ENCODE measurements at places on chromosomes 6 and 20.

DNA sequence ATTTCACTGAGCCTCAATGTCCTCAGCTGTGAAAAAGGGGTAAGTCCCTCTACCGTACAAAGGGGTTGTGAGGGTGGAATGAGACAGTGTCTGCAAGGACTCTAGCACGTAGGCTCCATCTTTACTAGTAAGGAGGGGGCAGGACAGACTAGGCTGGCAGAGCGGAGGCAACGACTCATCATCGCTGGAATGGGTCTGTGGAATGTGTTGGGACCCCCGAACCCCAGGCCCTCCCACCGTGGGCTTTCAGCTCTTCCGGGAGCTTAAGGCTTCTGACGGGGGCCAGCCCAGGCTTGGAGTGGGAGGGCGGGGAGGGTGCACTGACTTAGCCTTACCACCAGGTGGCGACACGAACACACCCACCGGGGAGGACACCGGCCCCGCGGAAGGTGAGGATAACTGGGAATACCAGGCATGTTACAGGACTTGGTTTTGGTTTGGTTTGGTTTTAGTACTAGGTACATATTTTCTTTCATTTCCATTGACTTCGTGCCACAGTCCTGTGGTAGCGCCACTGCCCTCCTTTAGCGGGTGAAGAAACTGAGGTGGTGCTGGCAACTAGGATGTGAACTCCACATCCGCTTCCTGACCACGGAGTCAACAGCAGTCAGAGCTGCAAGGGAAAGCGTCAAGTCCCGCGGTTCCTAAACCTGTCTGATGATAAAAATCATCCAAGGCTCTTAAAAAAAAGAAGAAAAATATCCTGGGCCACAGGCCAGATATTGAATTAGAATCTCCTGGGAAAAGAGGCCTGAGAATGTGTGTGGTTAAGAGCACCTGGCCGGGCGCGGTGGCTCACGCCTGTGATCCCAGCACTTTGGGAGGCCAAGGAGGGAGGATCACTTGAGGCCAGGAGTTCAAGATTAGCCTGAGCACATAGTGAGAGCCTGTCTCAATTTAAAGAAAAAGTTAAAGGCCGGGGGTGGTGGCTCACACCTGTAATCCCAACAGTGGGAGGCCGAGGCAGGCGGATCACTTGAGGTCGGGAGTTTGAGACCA, 10.3 kb upstream of the TULP1 start:
- peak; percentile 79 for DNase-seq

- no peak for DNase-seq
Measured at GRCh38 chr6:90290811-90291420, 5.7 kb downstream of the BACH2 start.

DNA sequence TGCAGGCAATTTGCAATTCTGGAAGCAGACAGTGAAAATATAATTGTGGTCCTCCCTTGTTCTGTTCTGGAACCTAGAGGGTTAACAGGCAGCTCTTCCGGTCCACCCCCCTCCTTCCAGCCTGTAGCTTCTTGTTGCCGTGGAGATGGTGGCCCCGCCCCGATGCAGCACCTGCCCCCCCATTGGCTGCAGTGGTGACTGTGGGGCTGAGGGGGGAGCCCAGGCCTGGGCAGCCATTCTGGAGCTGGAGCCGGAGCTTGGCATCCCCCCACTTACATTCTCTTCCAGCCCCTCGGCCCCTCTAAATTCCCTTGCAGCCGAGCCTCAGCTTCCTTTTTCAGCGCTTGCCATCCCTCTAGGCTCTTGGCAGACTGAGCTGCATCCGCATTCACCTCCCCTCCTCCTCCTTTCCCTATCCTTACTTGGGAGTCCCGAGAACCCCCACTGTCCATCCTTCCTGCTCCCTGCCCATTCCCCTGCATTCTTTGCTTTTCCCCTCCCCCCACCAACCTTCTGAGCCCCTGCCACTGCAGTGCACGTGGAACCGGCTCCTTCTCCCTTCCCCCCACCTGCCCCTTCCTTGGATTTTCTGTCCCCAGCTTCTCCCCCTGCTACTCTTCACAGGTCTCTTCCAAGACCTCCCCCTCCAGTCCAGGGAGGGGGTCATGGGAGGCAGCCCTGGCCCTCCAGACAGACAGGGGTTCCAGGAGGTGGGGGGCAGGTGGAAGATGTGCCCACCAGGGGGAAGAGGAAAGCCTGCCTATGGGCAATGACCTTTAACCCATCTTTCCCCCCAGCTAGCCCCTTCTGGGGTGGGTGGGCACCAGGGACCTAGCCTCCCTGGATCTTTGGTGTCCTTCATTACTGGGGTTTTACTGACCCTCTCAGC, 11.4 kb downstream of the SYNGAP1 start:
- DNase-seq, result peak; percentile 85

GRCh38 chr6:159934181-159934580, 34.7 kb upstream of the IGF2R start:
- no peak for DNase-seq

DNA sequence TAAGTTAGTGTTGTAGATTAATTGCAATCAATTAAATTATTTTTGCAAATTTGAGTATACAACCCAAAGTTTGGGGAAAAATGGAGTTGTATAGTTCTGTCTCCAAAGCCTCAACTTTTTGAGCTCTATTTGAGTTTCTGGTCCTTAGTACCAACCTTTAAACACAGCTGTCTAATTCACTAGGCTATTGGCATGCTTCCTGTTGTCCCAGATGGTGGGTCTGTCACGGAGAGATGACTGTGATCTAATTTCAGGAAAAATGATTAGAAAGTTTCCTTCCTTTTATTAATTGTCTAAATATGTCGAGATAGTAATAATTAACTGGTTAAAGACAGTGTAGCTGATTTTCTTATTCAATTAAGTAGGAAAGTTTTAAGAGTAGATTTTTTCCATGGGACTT, 109.6 kb downstream of the SCAF8 start:
- DNase-seq, result no peak

DNA sequence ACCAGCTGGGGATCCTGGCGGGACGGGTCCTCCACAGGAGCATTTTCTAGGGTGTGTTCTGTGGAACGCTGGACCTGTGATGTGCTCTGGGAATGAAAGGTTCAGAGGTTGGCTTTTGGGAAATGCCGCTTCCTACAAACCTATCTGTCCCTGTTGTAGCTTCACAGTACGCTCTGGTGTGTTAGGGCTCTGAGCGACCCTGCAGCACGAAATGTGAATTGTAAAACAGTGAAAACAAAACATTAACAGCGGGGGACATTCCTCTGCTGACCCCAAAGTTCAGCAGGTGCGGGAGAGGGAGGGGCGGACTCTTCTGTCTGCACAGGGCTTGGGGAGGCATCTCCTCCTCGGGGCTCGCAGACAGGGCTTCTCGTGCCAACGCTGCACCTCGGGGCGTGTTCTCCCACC, 155.9 kb downstream of the NRN1 start:
- DNase-seq, result no peak

DNA sequence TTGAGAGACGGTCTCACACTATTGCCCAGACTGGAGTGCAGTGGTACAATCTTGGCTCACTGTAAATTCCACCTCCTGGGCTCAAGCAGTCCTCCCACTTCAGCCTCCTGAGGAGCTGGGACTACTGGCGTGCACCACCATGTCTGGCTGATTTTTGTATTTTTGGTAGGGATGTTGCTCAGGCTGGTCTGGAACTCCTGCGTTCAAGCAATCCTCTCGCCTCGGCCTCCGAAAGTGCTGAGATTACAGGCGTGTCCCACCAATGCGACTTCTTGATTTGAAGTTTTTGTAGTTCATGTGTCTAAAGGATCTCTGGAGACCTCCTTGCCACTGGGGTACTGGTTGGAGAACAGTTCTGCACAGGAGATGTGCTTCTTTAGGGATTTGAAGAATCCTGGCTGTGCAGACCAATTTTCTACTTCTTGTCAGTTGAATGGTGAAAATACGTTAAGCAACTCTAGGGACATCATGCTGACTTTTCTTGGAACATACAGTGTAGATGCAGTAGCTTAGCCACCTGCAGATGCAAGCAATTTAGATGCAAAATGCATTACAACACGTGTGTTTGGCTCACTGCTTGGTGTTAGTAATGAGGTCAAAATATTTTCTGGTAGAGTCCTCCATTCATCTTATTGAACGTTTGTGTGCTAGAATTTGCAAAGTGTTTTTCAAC, 28.2 kb downstream of the SYTL3 start:
- DNase-seq, result no peak
